ENCODE measurements at places on chromosomes 7 and 10.
A peak's percentile ranks its signal among the peaks of the same experiment; 100 is the strongest.

DNA sequence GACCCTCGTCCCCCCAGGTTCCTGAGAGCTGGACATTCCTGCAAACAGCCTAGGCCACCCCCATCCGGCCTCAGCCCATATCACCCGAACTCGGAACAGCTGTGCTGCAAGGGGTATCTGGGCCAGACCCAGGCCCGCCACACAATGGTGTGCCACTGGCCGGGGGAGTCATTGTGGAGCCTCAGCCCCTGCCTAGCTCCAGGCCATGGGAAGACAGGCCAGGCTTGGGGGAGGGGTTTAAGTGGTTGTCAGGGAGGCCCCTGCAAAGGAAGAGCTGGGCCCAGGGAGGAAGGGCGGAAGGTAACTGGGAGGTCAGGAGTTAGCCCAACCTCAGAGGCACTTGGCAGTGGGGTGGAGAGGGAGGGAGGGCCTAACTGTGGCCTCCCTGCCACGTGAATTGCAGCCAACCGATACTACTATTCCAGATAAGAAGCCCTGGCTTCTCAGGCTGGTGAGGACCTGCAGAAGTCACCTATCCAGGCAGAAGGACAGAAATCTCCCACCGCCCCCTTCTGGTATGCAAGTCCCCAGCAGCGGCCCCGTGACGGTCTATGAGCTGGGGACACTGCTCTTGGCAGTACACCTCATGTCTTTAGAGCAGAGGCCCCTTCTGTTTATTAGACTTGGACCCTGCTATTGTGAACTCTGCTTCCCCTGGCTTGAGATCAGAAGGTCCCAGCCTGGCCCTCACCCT, 26.8 kb downstream of the VSIR start:
- DNase-seq, result no peak

DNA sequence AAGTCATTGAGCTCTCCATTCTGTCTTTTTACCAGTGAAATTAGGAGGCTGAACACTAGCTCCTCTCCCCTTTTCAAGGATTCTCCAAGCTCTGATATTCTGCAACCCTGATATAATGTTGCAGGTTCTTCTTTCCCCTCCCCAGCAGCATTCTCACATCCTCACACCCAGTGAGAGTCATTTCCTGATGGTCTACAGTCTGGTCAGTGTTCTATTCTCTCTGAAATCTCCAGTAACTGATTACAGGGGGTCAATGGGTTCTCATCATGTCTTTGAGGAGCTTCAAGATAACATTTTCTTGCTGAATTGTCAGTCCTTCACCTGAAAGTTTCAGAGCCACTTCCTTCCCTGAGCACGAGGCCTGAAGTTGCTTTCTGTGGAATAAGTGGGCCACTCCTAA, 299.4 kb downstream of the PTEN start:
- DNase-seq, result no peak

DNA sequence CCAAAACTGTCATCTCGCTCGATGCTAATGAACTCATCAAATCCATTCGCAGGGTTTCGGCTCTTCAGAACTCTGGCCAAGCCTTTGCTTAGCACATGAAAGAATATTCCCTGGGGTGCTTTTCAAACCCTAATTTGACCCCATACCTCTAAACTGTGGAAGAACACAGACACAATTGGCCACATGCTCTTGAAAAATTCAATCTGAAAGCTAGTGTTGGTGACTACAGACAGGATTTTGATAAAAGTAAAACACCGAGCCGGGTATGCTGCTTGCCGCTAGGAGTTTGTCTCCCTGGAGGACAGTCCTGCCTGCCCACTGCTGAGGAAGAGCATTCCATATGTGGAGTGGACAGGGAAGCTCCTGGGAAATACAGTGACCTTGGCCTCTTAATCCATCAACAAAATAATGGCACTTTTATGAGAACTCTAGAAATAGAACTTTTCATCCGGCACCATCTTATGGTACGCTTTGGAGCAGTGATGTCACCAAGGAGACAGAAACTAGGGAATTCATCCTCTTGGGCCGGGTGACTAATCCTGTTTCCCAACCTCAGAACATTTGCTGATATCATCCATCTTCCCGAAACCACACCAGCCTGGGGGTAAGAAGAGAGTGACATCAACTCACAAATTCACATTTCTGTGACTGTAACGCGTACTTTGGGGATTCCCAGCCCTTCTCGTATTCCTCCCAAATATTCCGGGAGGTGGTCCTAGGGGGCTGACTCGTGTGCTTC, 34.2 kb downstream of the MTURN start:
- peak; percentile 93 for DNase-seq

DNA sequence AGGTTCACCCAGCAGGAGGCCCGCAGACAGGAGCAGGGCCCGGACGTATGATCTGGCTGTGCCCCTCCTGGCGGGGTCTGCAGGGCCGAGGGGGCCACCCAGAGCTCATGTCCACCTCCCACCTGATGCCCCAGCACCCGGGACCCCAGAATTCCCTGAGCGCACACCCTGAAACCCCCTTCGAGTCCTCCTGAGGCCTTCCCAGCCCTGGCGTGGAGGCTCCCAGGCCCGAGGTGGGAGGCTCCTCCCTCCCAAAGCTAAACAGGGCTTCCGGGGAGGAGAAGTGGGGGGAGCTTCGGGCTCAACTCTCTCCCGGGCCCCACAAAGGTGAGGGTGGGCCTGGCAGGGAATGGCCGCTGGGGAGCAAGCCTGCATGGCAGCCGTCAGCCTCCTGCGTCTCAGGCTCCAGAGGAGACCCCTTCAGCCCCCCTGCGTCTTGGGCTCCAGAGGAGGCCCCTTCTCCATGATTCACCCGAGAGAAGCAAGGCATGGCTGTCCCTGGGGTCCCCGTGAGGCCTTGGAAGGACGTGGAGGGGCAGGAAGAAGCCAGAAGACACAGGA, 30.2 kb downstream of the MICALL2 start:
- no peak for DNase-seq

DNA sequence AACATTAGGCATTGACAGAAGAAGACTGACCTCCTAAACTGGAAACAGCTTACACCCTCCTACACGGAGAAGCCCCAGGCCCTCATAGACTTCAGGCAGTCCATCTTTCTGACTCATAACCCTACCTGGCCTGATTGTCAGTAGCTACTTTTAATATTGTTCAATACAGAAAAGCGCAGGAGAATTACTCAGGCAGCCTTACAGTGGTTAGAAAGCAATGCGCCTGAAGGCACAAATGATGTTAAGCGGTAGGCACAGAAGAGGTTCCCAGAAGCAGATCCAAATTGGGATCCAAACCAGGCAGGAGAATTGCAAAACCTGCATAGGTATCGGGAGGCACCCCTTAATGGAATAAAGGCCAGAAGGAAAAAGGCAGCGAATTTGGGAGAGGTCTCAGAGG, 5.4 kb upstream of the CYREN start:
- DNase-seq, result no peak

Data from adipocyte (in vitro differentiated cells).